Aorta (tissue), 5 donors: ENCODE measurements at places on chromosomes 6 and 20. TPM values are rescaled to one million over a fixed set of nuclear protein-coding genes. Genes with fewer than 3 reads are reported as not detected.
A peak's percentile ranks its signal among the peaks of the same experiment; 100 is the strongest.

DNA sequence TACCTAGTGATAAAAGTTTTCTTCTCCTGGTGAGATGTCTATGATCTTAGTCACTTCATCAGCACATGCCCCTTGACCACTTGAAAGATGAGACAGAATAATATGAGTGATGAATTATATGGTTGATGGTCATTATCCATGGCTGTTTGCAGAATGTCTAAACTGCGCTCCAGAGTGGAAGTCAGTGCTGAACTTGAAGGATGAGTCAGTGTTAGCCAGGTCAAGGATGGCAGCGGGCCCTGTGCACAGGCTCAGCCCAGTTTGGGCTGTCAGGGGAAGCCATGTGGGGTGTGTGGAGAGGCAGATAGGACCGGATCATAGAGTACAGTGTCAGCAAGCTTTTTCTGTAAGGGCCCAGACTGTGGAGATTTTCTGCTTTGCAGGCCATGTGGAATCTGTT, 67.2 kb upstream of the KIF25 start:
- no peak for DNase-seq

DNA sequence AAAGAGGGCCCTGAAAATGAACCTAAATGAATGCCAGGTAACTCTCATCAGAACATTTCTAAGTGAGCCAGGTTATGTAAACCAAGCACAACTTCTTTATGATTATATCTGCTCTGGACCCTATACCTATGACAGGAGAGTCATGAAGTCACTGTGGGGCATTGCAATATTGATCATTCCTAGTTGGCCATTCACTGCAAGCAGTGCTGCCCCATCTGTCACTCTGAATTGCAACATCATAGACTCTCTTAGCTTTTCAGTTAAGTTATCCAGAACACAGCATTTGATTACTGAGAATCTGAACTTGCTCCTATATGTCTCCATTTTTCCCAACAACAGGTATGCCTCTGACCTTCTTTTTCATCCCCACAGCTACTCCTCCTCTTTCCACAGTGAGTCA, 3.3 kb downstream of the COL21A1 start:
- no peak for DNase-seq

DNA sequence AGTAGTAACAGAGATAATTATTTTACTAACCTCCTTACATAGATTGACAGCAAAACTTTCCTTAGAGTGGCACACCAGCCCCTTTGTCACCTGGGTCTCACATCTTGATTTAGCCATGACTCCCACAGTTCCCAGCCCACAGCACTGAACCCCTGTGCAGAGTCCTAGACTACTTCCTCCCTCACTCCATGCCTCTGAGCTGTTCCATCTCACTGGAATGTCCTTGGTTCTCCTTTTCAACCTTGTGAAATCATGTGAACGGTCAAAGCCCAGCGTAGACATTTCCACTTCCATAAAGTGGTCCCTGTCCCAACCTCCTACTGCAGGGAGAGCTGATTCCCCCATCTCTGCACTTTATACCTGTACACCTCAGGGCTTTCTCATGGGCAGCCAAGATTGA, 19.7 kb downstream of the CGA start:
- DNase-seq, result no peak

OPRL1 gene
- total RNA-seq, result 2.9 TPM

- no peak for DNase-seq
Observed at GRCh38 chr6:83633609-83634008, 75.3 kb downstream of the SNAP91 start.

- DNase-seq, result peak; percentile 94
Observed at GRCh38 chr6:158026054-158026900, 44.6 kb downstream of the SYNJ2 start.

DNA sequence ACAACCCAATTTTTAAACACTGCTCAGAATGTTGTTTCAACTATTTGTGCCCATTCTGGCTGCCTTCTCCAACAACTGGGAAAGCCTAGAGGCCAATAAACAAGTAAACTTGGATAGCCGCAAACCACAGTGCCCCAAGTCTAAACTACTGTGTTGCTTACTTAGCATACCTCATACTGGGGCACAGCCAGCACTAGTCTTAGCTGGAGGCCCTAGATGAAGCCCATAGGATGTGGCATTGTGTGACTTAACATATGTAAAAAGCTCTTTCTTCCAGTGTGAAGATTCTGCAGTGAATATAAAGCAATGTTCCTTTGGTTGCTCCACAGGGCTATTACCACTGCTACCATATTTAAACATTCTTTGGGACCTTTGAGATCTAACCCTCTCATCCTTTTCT, 564.3 kb upstream of the NRSN1 start:
- DNase-seq, result no peak

PDE7B gene
- total RNA-seq, result 6.9 TPM

DNA sequence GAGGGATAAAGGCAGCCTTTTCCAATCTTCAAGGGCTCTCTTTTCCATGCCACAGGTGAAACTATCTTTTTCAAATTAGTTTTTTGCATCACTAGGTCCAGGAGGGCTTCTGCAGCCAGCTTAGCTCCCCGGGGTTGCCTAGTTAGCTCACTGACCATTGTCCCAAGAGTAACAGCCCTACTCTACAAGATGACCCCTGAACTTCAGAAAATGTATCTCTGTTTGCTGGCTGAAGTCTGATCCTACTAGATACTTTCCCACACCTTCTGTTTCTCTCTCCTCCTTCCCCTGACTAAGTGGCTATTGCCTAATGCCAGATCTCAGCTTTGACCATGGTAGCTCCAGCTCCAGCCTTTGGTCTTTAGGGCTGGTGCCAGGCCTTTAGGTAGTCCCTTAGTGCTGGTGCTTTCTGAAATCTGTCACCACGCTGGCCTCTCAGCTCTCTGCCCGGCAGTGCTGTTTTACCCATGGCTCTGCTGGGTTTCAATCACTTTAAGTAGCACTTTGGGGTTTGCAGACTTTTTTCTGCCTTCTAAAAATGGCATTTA, 255.1 kb downstream of the RNGTT start:
- no peak for DNase-seq

GRCh38 chr6:132893772-132894490, 79.6 kb downstream of the RPS12 start:
- no peak for DNase-seq

DNA sequence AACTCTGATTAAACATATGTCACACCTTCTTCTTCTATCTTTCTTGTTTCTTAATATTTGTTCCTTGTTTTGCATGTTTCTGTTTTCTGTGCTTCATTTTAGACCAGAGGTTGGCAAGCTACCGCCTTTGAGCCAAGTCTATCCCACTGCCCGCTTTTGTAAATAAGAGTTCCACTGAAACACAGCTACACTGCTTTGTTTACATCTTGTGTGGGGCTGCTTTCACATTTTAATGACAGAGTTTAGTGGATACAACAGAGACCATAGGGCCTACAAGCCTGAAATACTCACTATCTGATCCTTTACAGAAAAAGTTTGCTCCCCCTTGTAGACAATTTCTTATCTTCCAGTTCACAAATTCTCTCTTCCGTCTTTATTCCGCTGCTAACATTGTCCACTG, 109.4 kb upstream of the SPACA1 start:
- DNase-seq, result no peak

DNA sequence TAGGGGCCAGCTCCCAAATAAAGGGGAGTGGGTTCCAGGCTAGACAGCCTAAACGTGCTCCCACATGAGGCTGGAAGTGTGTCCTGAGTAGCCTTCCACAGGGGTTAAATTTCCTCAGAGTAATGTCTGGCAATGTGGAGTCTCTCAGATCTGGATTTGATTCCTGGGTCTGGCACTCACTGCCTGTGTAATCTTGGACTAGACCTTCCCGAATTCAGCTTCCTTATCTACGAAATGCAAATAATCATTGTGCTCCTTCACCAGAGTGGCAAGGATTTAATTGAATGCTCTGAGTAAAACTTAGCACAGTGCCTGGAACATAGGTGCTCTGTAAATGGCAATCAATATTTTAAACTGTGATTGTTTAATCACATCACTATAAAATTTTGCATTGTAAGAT, 114.4 kb downstream of the SLX4IP start:
- DNase-seq, result no peak

DNA sequence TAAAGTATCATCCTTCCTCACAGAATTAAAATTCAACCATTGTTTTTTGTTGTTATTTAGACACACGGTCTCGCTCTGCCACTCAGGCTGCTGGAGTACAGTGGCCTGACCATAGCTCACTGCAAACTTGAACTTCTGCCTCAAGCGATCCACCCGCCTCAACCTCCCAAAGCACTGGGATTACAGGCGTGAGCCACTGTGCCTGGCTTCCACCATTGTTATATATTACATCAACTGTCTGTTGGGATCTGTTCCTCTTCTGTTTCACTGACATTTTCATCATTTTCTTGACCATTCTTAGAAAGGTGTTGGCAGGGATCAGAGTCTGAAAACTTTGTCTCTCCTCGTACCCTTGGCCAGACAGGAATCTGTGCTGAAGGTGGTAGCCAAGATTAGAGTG, 21.3 kb upstream of the TULP1 start:
- no peak for DNase-seq

DNA sequence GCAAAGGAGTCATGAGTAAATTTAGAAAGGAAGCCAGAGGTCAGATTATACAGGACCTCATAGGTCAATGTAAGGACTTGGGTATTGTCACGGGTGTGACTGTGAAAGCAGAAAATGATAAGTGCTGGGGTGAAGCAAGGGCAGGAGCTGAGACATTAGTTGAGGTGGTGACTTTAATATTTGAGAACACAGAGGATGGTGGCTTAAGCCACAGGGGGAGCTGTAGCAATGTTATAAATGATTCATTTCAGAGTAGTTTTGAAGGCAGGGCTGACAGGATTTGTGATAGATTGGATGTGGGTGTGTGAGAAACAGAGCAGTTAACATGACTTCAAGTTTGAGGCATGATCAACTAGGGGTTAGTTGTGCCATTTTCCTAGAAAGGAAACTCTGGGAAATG, 659.9 kb downstream of the EPM2A start:
- DNase-seq, result no peak

- DNase-seq, result no peak
Observed at GRCh38 chr6:44667226-44667625, 279.7 kb downstream of the CDC5L start.

- DNase-seq, result peak; percentile 33
Observed at GRCh38 chr20:38224531-38224930, 36.0 kb downstream of the KIAA1755 start.

DNA sequence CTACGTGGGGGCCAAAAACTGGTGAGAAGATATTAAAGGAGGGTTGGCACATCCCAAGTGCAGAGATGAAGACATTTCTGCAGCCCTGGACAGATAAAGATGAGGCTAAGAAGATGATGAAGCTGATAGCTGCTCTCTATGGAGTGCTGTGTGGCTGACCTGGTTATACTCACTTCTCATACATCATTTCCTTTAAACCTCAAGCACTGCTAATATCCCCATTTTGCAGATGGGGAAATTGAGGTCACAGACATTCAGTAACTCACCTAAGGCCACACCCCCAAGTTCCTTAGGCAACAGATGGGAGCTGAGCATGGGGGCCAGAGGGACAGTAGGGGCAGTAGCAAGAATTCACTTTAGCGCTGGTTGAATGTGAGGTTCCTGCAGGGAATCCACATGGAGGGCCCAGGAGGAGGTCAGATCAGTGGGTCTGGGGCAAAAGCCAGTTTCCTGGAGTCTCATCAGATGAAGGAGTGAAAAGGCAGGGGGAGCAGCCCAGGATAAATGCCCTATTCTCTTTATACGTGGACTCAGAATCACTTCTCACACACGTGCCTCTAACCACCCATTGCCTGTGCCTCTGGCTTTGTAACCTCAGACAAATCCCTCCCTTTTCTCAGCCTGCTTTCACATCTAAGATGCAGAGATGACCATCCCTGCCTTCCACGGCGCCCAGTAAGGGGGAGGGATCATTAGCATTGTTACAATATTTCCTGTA, 125.8 kb downstream of the NFATC2 start:
- DNase-seq, result no peak

DNA sequence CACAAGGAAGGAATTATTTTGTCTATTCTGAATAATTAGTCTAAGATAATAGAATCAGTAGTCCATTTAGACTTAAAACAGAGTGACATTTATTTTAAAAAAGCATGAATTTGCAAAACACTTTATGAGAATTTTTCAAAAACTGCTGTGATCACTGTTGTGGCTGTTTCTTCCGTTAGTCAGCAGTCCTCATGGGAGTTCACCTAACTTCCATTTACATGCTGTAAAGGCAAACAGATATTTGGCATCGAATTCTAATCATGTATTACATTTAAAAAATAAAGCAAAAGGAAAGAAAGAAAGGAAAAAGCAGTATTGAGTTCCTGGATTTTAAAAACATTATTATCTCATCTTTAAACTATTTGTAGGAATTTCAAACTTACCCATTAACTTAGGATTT, 111.8 kb downstream of the MTHFD1L start:
- DNase-seq, result no peak

- no peak for DNase-seq
Observed at GRCh38 chr20:63194797-63195173, 21.1 kb downstream of the YTHDF1 start.

FILIP1 gene
- total RNA-seq, result 53.3 TPM
